ENCODE measurements at places on chromosomes 2 and 18. TPM values are rescaled to one million over a fixed set of nuclear protein-coding genes. Genes with fewer than 3 reads are reported as not detected.
A peak's percentile ranks its signal among the peaks of the same experiment; 100 is the strongest.

DNA sequence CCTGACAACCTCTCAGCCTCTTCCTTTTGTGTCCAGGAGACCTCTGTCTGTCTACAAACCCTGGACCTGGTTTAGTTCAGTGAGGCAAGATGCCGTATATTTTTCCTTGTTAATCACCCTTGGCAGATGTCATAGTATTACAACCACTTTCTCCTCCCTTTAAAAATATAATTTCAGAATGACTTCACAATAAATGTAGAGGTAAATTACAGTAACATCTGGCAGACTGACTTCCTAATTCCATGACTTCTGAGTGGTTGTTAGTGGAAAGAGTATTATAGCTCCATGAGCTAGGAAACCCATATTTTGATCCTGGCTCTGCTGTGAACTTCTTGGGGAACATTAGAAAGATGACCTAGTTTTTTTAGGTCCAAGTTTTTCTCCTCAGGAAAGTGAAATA lies 39.5 kb downstream of the SPATS2L start:
- H3K36me3 ChIP-seq = peaks cover 33% of the 10 kb centered on the region
- no peak overlapping the region for H3K27ac ChIP-seq
- peaks cover 21% of the 10 kb centered on the region for H3K4me1 ChIP-seq
- no peak for DNase-seq
- H3K4me3 ChIP-seq = no peak overlapping the region

DNA sequence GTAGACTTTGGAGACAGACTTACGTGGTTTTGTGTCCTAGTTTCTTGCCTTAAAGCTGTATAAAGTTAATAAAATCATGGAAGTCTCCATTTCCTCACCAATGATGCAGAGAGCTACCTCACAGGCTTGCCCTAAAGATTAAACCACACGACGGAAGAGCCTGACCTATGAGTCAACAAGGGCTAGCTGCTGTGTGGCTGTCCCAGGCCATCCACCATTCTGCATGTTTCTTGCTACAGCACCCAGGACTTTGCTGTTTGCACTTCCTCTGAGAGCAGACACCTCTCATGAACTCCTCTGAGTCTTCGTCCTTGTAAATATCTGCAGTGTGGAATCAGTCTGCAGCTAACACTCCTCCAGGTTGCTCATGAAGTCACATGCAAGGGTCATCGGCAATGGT lies 160.0 kb upstream of the TRIB2 start:
- no peak overlapping the region for H3K4me3 ChIP-seq
- H3K27ac ChIP-seq = no peak overlapping the region
- H3K36me3 ChIP-seq = no peaks in the 10 kb centered on the region
- no peaks in the 10 kb centered on the region for H3K4me1 ChIP-seq

The GKN2 gene
- not detected for polyA plus RNA-seq

GRCh38 chr2:131094463-131095281 lies 1.4 kb upstream of the FAM168B start:
- peak overlapping the region; percentile 79 for H3K4me3 ChIP-seq
- H3K27me3 ChIP-seq = no peaks in the 10 kb centered on the region
- H3K36me3 ChIP-seq = no peaks in the 10 kb centered on the region
- H3K27ac ChIP-seq = peak overlapping the region; percentile 97
- DNase-seq = peak; percentile 50

DNA sequence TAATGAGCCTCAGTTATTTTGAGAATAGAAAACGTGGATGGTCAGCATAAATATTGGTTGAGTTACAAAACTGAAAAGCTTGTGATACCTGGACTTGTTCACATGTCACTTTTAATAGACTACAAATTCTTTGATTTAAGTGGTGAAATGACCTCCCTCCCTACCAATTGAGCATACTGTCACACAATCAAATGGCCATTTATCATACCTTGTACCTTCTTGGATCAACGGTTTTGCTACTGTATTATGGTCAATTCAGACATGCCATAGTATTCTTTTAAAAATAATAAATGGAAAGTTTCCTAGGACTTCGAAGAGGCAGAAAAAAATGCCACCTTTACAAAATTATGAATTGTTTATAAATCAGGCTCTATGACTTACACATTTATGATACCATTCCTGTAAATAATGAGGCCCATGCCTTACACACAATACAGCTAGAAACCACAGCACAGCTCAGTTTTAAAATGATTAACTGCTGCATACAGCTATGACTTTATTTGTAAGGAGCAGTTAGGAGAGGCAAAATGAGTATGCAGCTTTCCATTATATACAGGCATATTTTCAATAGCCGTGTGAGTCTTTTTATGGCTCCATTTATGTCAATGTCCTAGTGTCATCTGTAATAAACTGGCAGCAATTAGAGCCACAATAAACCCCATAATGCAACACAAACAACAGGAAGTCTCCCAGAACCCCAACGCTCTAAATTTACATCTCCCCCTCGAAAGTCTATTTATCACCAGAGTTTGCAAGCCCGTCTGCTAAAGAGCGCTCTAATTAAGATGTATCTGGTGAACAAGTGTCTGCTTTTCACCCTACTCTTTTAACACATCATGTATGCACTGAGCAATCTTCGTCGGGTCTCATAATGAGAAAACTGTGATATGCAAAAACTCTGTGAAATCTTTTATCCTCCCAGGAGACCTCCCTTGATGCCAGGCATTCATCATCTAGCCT lies 176.1 kb downstream of the ZNF521 start:
- H3K4me3 ChIP-seq = no peak overlapping the region
- no peaks in the 10 kb centered on the region for H3K36me3 ChIP-seq
- H3K4me1 ChIP-seq = no peaks in the 10 kb centered on the region

GRCh38 chr18:55588111-55588869 lies at the start of gene TCF4:
Gene TCF4, minus strand, starts transcription at chr18:55588192. Its CDS starts 1,076 bp downstream, at chr18:55587116.
- H3K4me3 ChIP-seq = no peak within 1 kb of the TSS
- H3K36me3 ChIP-seq = no peaks in the 10 kb centered on the region
- no peak for DNase-seq
- peaks cover 19% of the 10 kb centered on the region for H3K27me3 ChIP-seq
- no peaks in the 10 kb centered on the region for H3K4me1 ChIP-seq
- H3K27ac ChIP-seq = no peak within 1 kb of the TSS

The STK17B gene
- 1.6 TPM for polyA plus RNA-seq

- H3K4me3 ChIP-seq = no peak overlapping the region
- H3K27me3 ChIP-seq = no peaks in the 10 kb centered on the region
- no peaks in the 10 kb centered on the region for H3K36me3 ChIP-seq
- no peaks in the 10 kb centered on the region for H3K4me1 ChIP-seq
These were observed 740.2 kb upstream of the ZEB2 start for GRCh38 chr2:145260081-145260480.
